Smooth muscle cell of the brain vasculature (primary cell): ENCODE measurements at places on chromosomes 16 and 17.

DNA sequence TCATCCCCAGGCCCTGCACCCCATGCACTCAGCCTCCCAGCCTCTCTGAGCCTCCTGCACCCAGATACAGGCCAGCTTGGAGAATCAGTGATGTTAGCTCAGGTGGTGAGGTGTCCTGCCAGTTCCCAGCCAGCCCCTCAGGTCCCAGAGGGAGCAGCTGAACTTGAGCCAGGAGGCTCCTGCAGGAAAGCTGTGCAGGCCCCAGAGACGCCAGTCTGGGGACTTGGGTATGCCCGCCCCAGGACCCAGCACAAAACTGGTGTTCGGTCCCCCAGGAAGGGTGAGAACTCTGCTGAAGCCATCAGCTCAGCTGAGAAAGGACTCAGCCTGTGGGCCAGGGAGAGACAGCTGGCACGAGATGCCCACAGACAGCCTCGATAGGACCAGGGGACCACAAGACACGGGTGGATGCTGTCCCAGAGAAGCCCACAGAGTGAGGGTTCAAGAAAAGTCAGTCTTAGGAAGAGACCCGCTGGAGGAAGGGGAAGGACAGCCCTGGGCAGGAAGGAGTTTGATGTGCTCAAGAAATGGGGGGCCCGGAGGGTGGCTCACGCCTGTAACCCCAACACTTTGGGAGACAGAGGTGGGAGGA lies 11.0 kb downstream of the ENDOV start:
- DNase-seq: no peak

- DNase-seq: no peak
Observed at GRCh38 chr17:31092475-31093064, 2.2 kb upstream of the NF1 start.

- peak; percentile 82 for DNase-seq
Observed at GRCh38 chr17:30906101-30906911, at the start of gene TEFM. TEFM (minus strand) TSS chr17:30906238; CDS start chr17:30906198, 40 bp downstream.

GRCh38 chr17:79082311-79083190 lies 7.9 kb downstream of the ENGASE start:
- no peak for DNase-seq

DNA sequence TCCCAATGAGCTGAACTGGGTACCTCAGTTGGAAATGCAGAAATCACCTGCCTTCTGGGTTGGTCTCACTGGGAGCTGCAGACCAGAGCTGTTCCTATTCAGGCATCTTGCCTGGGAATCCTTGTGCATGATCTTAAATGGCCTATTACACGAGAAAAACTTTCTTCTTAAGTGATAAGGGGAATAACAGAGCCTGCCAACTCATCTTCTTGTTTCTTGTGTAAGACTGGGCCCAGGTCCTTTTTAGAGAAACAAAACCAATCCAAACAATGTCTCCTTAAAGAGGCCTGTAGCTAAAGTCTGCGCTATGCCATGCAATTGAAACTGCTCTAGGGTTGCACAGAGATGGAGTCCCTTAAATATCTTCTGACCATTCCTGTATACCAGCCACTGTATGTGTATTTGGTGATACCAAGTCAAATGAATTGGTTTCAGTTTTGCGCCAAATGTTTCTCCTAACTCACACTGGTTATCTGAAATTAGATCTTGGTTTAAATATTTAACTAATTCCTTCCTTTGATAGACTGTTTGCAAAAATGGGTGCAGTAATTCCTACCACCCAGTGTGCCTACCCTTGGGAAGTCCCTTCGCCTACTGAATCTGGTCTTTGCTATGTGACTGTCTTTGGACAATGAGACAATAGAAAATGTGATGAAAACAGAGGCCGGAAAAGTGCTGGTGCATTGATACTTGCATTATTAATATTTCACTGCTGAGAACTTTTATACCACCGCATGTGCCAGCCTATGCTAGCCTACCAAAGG lies 6.5 kb upstream of the CCL23 start:
- DNase-seq: no peak

DNA sequence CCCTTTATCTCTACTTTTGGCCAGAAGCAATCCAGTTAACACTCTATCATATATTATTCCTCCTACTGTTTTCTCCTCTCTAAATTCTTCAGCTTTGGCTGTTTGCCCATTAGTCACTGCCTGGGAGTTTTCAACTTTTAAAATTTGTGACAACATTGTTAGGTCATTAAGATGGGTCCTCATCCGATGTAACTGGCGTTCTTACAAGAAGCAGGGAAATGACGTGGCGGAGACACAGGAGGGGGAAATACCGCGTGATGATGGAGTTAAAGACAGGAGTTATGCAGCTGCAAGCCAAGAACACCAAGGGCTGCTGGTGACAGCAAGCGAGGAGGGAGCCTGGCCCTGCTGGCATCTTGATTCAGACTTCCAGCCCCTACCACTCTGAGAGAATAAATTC lies 34.8 kb upstream of the CPHXL start:
- no peak for DNase-seq

DNA sequence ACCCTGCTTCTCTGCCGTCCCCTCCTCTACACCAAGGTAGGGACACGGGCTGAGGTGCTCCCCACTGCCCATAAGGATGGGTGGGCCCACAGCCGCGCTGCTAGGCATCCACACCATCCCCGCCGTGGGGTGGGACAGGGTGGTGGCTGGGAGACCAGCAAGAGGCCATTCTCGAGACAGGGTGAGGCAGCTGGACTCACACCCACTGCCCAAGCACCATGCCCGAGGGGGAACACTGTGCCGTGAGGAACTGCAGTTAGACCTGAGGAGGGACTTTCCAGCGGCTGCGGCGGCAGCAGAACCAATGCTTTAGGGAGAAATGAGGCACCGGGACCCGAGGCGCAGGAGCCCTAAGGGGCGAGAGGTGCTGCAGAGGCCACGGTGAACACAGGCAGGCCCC lies 13.3 kb downstream of the PKD1 start:
- no peak for DNase-seq

DNA sequence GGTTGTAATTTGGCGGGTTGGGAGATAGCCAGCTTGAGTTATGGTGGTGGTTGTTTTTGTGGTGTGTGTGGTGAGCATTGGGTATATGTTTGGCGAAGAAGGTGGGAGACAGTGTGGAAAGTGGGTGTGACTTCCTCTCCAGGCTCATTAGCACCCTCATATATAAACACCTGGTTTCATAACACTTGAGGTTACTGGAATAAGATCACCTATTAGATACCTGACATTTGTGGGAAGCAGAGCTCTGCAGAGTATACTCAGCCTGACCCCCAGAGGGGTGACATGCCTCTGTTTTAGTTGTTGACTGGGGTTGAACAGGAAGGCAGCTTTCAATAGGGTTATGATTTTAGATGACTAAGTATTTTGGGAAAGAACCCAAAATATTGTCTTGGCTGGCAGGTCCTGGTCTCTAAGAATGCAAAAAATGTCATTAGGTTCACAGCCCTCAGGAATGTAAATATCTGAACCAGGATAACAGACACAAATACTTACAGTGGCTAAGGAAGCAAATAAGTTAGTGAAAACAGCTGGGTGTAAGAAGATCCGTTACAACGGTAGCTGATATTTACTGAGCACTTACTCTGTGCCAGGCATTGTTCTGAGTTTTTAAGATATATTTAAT lies 18.3 kb upstream of the EFCAB13 start:
- no peak for DNase-seq

DNA sequence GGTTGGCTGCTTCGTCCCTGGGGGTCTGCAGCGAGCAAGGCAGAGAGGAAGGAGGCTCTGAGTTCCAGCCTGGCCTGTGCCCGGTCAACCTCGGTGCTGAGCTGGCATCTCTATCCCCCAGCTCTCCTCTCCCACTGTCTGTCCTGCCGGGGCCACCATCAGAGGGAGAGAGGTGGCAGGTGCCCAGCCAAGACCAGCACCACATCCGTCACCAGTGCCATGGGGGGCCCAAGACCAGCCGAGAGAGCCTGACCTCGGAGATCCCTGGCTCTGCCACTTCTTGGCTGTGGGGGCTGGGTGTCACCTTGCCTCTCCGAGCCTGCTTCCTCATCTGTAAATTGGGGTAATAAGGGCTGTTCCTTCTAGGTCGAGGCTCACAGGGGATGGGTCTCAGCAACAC lies 560 bp upstream of the P2RX1 start:
- no peak for DNase-seq

DNA sequence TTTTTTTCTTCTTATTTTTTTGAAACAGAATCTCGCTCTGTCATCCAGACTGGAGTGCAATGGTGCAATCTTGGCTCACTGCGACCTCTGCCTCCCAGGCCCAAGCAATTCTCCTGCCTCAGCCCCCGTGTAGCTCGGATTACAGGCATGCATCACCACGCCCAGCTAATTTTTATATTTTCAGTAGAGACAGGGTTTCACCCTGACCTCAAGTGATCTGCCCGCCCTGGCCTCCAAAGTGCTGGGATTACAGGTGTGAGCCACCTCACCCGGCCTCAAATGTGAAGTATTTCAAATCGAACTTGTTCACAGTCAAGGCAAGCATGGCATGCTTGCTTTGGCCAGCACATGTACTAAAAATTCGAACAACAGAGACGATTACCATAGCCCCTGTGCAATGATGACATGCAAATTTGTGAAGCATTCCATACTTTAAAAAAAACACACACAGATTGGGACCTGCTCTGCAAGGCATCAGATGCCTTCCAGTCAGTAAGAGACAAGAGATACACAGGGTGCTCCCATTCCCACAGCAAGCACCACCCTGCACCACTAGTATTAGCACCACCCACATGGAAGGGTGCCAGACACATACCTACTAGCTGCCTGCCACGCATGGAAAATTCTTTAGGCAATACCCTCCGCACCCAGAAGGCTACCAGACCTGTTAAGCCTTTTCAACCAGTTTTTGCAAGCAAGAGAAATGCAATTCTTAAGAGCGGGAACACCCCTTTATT lies 47.2 kb downstream of the ANKRD11 start:
- no peak for DNase-seq

DNA sequence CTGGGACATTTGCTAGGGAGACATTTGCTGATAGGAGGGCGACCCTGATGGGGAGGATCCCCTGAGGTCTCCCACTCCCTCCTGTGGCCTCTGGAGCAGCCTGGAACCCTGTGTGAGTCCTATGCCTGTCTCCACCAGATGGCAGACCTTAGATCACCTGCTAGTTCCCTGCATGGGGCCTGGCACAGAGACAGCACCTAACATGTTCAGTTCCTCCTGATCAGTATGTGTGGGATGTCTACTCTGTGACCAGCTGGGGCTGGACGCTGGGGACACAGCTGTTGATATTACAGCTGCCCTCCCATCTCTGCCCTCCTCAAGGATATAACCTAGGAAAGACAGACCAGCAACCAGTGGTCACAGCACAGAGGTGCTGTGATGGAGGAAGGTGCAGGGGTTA lies 1.1 kb upstream of the ADCY7 start:
- DNase-seq: no peak

GRCh38 chr17:79845601-79845949 lies 6.3 kb upstream of the CBX4 start:
- DNase-seq: no peak
